B cell (primary cell): ENCODE measurements at places on chromosomes 6 and 20. TPM values are rescaled to one million over a fixed set of nuclear protein-coding genes. Genes with fewer than 3 reads are reported as not detected.

DNA sequence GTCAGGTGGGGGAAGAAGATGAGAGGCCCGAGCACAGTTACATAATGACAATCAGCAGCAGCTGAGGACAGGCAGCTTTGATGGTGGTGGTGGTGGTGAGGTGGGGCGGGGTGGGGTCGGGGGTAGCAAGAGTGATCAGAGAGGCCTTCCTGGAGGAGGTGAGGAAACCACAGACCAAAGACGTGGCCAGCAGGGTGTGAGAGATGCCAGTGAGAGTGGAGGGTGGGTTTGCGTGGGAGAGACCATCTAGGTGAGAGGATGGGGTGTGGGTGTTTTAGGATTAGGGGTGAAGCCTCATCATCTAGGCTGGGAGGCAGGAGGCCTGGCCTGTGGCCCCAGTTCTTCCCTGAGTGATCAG lies 76.0 kb upstream of the TOX2 start:
- DNase-seq, result no peak
- no peaks in the 10 kb centered on the region for H3K27me3 ChIP-seq
- no peaks in the 10 kb centered on the region for H3K4me1 ChIP-seq

GRCh38 chr20:20373091-20373571 lies 5.2 kb downstream of the INSM1 start:
- H3K36me3 ChIP-seq, result no peaks in the 10 kb centered on the region
- DNase-seq, result no peak
- no peak overlapping the region for H3K4me3 ChIP-seq
- peaks cover 28% of the 10 kb centered on the region for H3K27me3 ChIP-seq
- H3K4me1 ChIP-seq, result peaks cover 14% of the 10 kb centered on the region

- no peak for DNase-seq
- H3K4me3 ChIP-seq, result no peak overlapping the region
- H3K27me3 ChIP-seq, result no peaks in the 10 kb centered on the region
- H3K36me3 ChIP-seq, result peaks cover 1% of the 10 kb centered on the region
- peaks cover 36% of the 10 kb centered on the region for H3K4me1 ChIP-seq
- H3K27ac ChIP-seq, result no peak overlapping the region
These were observed 22.3 kb downstream of the PPP1R16B start for GRCh38 chr20:38827770-38828281.

- no peaks in the 10 kb centered on the region for H3K27me3 ChIP-seq
- H3K27ac ChIP-seq, result no peak overlapping the region
- DNase-seq, result peak; percentile 68
These were observed 8.9 kb downstream of the FAM217B start for GRCh38 chr20:59948828-59949720.

Gene RIPOR3
- total RNA-seq, result 0.27 TPM in 1 of 2 replicates, not detected in the other
